ENCODE measurements at places on chromosomes 1 and 21.

DNA sequence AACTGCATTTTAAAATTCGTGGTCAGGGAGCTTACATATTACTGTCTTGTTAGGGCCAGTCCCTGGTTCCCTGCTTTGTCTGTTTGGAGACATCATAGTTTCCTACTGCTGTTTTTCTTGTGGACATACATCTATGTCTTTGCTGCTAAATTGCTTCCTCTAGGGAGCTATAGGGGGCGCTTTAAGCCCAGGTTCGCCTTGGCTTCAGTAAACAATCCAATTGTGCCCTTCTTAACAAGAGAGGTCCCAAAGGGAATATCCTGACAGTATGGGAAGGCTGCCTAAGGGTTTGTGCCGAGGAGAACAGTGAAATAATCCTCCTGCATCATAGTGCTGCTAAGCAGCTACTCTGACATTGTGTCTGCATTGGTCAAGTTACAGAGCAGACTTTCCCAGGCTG lies 112.5 kb downstream of the USH2A start:
- DNase-seq, result peak; percentile 87

GRCh38 chr21:26846036-26846931 lies 1.1 kb upstream of the ADAMTS1 start:
- no peak for DNase-seq

DNA sequence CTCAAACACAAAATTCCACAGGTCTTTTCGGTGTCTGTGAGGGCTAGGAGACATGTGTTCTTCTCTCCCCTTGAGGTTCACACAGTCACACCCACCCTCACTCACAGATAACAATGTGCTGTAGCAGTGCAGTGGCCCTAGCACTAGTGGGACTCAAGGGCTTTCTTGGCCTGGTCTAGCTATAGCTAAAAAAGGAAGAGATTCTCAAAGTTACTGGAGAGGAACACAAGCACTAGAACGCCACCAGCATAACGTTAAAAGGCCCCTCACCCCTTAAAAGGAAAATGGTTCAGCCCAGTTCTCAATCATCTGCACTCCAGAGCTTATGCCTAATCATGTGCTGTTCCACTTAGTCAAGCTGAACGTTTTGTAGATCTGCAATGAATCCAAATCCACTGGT lies 39.5 kb downstream of the RGS8 start:
- no peak for DNase-seq

- DNase-seq, result no peak
Observed at GRCh38 chr1:239718997-239719628, 332.7 kb downstream of the CHRM3 start.

- no peak for DNase-seq
Observed at GRCh38 chr1:203349773-203350524, 973 bp downstream of the FMOD start.

DNA sequence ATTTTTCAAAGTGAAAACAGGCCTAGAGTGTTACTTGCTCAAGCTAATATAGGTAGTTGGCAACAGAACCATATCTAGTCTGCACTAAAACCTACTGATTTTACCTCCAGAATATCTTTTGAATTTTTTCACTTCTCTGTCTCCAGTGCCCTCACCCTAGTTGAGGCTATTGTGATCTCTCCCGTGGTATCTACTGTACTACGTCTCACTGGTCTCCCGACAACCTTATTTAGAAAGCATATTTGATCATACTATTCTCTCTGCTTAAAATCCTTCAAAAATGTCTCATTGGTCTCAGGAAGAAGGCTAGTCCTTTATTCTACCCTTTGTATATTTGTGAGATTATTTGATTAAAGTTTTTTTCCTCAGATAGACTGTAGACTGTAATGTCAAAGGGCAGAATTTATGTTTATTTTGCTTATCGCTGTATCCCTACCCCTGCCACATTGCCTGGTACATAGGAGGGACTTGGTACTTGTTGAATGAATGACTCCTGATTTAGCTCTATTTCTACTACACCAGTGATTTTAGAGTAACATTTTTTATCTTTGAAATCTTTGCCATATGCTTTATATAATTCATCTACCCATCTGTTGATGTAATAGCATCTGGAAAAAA lies 135.5 kb upstream of the KIAA1614 start:
- DNase-seq, result no peak

GRCh38 chr1:43293176-43293575 lies 7.6 kb upstream of the TIE1 start:
- no peak for DNase-seq

- DNase-seq, result no peak
Observed at GRCh38 chr1:155942578-155943141, 1.2 kb downstream of the RXFP4 start.

GRCh38 chr1:12556368-12556930 lies 61.6 kb downstream of the DHRS3 start:
- no peak for DNase-seq

- no peak for DNase-seq
Observed at GRCh38 chr1:89557956-89558355, 33.3 kb downstream of the LRRC8B start.

DNA sequence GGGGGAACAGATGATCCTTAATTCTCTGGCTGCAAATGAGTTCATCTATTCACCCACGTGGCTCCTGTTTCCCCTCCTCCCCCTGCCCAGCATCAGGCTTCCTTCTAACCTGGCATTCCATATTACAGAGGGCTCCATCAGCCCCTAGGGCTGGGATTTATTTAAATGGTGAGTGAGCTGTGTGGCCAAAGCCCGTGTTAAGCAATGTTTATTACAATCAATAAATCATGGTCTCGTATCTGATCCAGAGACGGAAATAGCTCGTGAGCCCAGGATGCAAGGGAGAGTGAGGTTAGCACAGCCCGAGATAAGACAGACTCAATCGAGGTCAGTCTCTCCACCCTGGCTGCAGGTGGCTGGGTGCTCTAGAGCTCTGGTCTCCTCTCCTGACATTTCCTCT lies 43.1 kb upstream of the IGSF21 start:
- peak; percentile 26 for DNase-seq

DNA sequence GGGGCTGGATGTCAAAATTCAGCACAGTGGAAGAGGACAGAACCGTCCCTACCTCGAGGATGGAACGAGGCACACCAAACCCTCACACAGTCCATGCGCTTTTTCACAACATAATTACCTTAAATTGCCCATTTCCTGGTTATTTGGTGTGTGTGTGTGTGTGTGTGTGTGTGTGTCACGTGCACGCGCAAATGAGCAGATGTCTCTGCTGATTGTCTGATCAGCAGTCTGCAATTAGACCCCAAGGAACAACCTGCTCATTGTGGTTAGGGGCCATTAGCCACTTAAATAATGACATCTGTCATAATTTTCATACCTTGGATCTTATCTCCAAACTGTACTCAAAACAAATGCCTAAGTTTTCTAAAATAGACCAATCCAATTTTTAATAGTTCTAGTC lies 23.2 kb downstream of the AVPR1B start:
- DNase-seq, result no peak

GRCh38 chr1:213891989-213892902 lies 95.5 kb upstream of the PROX1 start:
- DNase-seq, result no peak

DNA sequence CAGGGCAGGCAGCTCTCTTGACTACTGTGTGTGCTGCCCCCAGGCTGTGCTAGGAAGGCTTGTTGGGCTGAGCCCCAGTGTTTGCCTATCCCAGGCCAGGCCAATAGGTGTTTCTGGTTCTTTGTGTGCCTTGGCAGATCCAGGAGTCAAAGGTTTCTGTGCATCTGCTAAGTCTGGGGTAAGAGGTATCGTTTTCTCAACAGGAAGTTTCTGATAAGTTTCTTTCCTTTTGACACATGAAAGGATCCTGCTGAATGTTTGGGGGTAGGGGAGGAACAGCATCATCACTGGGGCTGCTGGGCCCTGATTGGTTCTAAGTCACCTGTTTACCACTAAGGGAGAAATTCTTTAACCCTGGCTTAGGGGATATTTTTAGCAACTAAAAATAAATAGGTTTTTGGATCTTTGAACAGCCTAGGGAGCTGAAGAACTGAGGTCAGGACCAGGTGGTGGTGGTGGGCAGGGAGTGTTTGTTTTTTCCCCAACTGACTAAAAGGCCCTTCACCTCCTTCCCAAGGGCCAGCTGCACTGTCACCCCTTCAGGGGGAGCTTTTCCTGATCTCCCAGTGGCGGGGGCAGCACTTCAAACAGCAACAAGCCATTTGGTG lies 85.1 kb downstream of the KCNN3 start:
- no peak for DNase-seq

GRCh38 chr1:214808845-214809460 lies 206.0 kb downstream of the CENPF start:
- DNase-seq, result no peak

DNA sequence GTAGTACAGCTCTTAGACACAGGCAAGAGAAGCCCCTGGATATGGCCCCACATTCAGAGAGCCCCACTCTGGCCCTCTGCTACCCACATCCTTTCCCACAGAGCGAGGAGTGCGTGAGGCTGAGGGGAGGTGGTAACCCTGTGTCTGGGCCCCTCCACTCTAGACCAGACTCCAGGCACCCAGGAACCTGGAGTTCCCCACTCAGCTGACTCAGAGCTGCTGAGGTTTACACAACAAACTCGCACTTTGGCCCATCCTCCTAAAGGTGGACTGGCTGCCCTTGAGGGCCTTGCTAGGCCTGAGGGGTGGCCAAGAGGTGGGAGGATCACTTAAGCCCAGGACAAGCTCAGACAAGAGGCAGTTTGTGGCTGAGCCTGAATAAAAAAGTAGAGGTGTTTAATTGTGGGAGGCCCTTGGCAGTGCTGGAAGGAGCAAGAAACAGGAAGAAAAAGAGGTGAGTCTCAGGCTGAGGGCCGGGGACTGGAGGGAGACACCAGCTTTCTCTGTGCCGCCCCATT lies 10.7 kb downstream of the MR1 start:
- DNase-seq, result no peak

DNA sequence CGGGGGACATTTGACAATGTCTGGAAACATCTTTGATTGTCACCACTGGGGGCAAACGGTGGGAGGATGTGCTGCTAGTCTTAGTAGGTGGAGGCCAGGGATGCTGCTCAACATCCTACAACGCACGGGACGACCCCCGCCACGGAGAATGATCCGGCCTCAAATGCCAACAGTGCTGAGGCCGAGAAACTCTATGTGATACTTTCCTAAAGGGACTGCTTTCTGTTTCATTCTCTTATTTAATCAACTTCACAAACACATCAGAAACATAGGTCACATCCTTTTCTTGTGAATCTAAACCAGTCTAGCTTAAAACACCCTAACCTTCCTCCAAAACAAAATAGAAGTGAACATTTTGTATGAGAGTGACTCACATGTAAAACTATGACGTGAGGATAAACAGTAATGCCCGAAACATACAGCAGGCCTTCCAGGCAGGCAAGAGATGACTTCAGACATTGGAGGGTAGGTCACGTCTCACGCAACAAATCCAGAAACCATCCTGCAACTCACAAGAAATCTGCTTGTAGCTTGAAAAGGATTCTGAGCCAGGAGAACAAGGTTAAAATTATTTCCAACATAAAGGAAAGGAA lies 37.2 kb upstream of the ETS2 start:
- DNase-seq, result peak; percentile 37

DNA sequence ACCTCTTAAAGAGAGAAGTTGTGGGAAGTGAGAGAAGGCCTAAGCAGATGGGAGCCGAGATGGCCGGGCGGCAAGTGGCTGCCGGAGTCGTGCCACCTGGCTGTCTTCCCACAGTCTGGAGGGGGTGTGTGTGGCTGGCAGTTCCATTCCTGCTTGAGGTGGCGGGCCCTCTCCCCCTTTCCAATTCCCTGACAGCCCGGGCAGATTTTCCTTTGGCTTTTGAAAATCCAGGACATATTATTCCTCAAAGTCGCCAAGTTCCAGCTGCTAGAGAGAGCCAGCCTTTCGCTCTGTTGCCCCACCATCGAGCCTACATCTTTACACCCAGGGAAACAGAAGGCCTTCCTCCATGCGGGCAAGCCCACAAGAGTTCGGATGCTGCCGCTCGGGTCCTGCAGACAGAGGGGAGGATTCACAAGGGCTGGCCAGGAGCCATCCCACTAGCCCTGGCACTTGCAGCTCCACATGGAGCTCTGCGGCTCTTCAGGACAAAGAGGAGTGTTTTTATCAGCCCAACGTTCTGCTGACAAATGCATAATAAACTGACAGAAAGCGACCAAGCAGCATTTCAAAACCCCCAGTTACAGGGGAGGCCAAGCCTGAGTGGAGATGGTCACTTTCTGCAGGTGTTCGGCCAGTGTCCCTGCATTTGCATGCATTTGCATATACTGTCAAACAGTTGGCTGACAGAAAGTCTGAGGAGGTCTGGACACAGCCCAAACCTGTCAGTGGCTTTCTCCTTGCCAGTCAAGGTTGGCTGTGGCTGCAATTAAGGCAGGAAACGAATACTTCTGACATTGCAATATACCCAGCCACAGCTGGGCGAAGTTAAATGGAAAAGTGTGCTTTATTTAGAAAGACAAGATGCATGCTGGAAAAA lies 45.9 kb downstream of the OLIG1 start:
- no peak for DNase-seq

GRCh38 chr1:226692051-226692792 lies 46.9 kb downstream of the ITPKB start:
- DNase-seq, result no peak

- DNase-seq, result no peak
Observed at GRCh38 chr1:237811633-237812032, 79.1 kb downstream of the ZP4 start.

- no peak for DNase-seq
Observed at GRCh38 chr1:160838888-160839287, 23.8 kb downstream of the CD244 start.

GRCh38 chr1:198888379-198888943 lies 249.6 kb downstream of the PTPRC start:
- DNase-seq, result no peak

DNA sequence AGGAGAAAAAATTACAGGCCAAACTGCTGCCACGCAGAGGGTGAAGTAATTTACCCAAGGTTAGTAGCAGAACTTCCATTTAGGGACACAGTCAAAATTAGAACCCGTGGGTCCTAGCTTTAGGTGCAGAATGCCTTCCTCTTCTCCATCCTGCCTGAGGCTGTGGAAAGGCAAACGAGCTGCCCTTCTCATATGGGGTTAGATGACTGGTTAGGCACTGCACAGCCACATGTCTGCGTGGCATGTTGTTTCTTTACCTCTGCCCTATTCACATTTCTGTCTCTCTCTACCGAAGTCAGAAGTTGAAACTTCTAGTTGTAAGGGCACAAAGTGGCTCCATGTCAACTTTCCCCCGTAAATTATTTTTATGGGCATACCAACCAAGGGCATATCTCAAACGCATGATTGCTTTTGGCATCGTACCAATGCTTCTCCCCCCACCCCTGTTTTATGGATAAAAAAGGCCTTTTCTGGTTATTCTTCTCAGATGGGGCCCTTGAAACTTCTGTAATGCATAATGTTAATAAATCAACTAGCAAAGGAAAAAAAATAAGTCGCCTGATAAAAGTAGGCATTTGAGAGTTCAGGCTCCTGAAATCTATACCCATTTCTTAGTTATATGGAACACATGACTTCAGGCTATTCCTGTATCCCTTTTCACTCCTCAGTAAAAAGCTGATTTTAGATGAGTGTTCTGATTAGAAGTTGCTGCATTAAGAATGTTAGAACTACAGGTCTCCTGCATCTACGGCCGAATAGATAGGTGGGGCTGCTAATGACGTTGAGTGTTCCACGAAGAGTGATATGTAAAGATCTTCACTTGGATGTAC lies 139.6 kb upstream of the NRIP1 start:
- no peak for DNase-seq

Data from DMS153 (cell line).